WTC11 (cell line): ENCODE measurements at places on chromosomes 2 and 18.

DNA sequence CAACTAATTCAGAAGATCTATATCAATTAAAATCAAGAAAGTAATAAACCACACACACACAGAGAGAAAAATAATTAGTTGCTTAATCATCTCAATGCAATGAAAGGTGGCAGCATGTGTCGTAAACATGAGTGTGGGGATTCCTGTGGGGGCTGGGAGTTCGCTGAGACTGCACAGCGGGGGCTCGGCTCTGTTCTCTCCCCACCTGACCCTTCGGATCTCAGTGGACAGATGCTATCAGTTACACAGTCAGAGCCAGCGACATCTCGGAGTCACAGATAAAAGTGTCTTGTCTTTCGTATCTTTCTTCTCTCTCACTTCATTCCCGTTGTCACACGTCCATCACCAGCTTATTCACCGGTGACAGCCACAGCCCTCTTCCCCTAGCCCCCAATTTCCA, 37.1 kb downstream of the COLEC12 start:
- no peak overlapping the region for H3K27ac ChIP-seq
- H3K27me3 ChIP-seq, result no peaks in the 10 kb centered on the region
- peaks cover 7% of the 10 kb centered on the region for H3K4me1 ChIP-seq
- H3K4me3 ChIP-seq, result no peak overlapping the region
- DNase-seq, result no peak

- DNase-seq, result no peak
- no peak overlapping the region for H3K27ac ChIP-seq
- H3K4me3 ChIP-seq, result no peak overlapping the region
- no peaks in the 10 kb centered on the region for H3K27me3 ChIP-seq
- no peaks in the 10 kb centered on the region for H3K4me1 ChIP-seq
- H3K36me3 ChIP-seq, result no peaks in the 10 kb centered on the region
Observed at GRCh38 chr2:15787535-15788454, 152.6 kb upstream of the MYCN start.

DNA sequence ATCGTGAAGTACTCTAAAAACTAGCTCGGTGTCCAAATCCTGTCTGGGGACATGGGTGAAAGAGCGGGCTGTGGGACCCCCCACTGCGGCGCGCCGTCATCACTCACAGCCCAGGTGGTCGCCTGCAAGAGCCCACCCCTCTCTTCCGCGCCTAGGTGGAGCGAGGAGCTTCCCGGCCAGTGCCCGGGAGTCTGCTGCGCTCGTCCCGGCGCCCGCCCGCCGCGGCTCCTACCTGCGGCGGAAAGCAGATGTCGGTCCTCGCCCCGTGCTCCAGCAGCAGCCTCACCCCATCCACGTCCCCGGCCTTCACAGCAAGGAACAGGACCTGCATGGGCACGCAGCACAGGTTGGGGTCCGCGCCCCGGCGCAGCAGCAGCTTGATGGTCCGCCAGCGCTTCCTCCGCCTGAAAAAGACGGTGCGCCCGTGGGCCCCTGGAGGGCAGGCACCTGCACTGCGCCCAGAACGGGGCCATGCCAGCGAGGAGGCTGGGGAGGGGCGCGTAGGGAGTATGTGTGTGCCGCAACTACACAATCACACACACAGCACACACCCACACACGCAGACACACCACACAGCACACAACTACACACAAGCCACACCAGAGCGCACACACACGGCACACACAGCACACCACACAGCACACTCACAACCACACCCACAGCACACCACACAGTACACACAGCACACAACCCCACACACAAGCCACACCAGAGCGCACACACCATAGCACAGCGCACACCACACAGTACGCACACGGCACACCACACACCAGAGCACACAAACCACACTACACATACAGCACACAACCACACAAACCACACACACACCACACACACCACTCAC, 37.4 kb downstream of the ANKMY1 start:
- peaks cover 34% of the 10 kb centered on the region for H3K36me3 ChIP-seq
- peaks cover 12% of the 10 kb centered on the region for H3K4me1 ChIP-seq

GRCh38 chr2:135952891-135953290, 32.5 kb downstream of the DARS1 start:
- no peak overlapping the region for H3K4me3 ChIP-seq
- peaks cover 15% of the 10 kb centered on the region for H3K4me1 ChIP-seq
- H3K27me3 ChIP-seq, result no peaks in the 10 kb centered on the region
- no peak for DNase-seq
- peaks cover 24% of the 10 kb centered on the region for H3K36me3 ChIP-seq

DNA sequence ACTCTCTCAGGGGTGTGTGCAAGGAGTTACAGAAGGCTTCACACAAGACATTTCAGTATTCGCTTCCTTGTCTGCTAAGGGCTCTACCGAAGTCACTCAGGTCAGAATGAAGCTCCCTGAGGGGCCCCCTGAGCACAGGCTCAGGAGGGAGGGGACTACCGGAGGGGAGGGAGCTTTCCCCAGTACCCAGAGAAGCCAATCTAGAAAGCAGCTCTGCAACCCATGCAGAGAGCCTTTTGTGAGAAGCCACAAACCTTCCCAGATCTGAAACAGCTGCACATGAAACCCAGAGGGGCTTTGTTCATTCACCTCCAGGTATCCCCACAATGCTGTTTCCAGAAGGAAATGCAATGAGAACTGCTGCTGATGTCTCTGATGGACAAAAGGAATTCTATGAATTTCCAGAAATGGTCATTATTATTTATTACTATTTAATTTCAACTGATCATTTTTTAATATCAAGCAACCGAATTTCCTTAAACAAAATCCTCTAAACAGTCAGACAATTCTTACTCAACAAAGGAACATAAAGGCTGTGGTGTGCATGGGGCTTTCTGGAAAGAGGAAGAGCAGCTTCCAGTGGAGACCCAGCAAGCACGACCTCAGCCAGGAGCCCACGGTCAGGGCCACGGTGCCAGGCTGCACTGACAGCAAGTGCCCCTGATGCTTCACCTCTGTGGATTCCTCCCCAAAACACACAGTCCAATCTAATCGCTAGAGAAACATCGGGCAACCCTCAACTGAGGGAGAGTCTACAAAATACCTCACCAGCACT, 42.0 kb downstream of the NDUFA10 start:
- DNase-seq, result no peak
- peaks cover 6% of the 10 kb centered on the region; the same call in 1 of the 2 replicates for H3K4me1 ChIP-seq
- H3K27ac ChIP-seq, result no peak overlapping the region

DNA sequence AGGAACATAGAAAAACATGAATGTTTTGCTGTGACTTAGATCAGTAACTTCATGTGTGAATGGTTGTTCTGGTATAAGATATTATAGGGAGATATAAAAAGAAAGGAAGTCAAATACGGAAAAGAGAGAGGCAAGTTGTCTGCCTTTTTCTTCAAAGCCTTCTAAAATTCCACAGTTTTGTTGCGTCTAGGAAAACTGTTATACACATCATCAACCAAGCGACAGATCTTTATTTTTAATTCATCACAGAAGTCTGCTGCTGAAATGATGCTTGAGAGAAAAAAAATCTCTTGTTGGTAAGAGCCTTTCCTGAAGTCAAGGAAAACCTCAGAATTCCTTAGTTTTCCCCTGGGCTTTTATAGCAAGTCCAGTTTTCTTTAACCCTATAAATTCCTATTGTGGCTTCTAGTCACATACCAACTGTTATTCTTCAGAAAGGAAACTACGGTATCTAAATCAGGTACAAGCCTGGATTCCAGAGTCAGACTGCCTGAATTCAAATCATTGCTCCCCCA, 36.3 kb upstream of the TANC1 start:
- H3K36me3 ChIP-seq, result no peaks in the 10 kb centered on the region; the same call in 1 of the 2 replicates
- no peak overlapping the region for H3K4me3 ChIP-seq
- peaks cover 7% of the 10 kb centered on the region for H3K27me3 ChIP-seq
- DNase-seq, result no peak
- H3K4me1 ChIP-seq, result peaks cover 18% of the 10 kb centered on the region

DNA sequence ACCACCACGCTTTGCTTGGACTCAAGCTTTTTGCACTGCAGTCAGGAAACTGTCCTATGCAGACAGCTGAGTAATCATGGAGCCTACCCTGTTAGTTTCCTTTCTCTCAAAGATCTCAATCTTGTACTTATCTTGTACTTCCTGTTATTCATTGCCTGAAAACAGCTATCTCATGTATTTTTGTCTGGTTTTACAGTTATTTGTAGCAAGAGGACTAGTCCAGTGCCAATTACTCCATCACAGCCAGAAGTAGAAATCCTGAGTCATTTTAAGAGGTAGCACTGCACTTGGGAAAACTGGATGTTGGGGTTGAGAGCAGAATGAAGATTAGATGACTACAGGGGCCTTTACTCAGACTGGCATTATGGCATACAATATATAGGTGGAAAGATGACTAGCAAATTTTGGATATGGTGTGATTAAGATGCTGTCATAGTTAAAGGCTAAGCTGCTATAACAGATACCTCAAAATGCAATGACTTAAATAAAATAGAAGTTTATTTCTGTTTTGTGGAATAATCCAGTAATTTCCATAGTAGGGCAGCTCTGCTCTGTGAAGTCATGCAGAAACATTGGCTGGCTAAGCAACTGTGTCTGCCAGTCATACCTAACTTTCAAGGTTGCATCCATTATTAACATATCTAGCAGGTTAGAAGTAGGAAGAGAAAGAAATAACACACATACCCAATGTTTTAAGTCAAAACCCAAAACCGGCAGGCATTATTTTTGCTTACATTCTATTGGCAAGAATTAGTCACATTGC, 21.1 kb upstream of the CHMP3 start:
- H3K4me1 ChIP-seq, result no peaks in the 10 kb centered on the region
- no peak overlapping the region for H3K4me3 ChIP-seq
- no peaks in the 10 kb centered on the region for H3K36me3 ChIP-seq
- DNase-seq, result no peak

GRCh38 chr2:237230355-237230754, 144.7 kb downstream of the COPS8 start:
- H3K4me3 ChIP-seq, result no peak overlapping the region
- no peak for DNase-seq
- H3K27me3 ChIP-seq, result no peaks in the 10 kb centered on the region; the same call in 1 of the 2 replicates
- H3K36me3 ChIP-seq, result no peaks in the 10 kb centered on the region
- H3K4me1 ChIP-seq, result no peaks in the 10 kb centered on the region
- no peak overlapping the region for H3K27ac ChIP-seq

DNA sequence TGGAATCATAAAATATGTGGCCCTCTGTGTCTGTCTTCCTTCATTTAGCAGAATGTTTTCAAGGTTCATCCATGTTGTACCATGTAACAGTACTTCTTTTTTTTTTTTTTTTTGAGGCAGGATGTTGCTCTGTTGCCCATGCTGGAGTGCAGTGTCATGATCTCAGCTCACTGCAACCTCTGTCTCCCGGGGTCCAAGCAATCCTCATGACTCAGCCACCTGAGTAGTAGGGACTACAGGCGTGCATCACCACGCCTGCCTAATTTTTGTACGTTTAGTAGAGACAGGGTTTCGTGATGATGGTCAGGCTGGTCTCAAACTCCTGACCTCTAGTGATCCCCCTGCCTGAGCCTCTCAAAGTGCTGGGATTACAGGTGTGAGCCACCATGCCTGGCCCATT, 31.2 kb downstream of the RAB1A start:
- DNase-seq, result no peak
- no peak overlapping the region for H3K4me3 ChIP-seq
- no peaks in the 10 kb centered on the region for H3K4me1 ChIP-seq
- peak overlapping the region; percentile 61 for H3K27ac ChIP-seq

DNA sequence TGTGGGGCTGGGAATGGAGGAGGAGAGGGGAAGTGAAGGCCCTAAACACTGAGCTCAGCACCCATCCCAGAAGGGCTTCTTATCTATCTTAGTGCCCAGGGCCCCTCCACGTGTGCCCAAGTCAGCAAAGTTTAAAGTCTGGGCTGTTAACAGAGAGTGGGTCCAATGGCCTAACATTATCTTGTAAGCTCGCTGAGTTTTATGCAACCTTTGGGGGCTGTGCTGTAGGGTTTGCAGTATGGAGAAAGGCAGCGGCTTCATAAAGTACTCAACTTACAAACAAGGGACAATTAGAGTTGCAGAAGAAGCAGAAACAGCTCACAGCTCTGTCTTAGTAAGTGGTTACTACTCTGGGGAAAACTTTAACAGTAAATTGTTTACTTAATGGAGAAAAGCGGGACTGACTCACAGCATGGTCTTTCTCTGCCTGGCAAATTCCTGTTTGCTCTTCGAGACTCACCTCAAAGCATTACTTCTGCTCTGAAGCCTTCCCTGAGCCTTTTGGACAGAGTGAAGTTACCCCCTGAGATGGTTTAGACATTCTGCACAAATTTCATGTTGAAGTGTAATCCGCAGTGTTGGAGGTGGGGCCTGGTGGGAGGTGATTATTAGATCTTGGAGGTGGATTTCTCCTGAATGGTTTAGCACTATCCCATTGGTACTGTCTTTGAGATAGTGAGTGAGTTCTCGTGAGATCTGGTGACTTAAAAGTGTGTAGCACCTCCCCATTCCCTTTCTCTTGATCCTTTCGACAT, 9.0 kb downstream of the ENOSF1 start:
- H3K4me1 ChIP-seq, result no peaks in the 10 kb centered on the region
- no peaks in the 10 kb centered on the region for H3K27me3 ChIP-seq
- H3K36me3 ChIP-seq, result peaks cover 33% of the 10 kb centered on the region
- no peak for DNase-seq
